ENCODE measurements at places on chromosomes 6 and 20. TPM values are rescaled to one million over a fixed set of nuclear protein-coding genes. Genes with fewer than 3 reads are reported as not detected.

TNNC2 gene
- 0.28 TPM for total RNA-seq

TCP11 gene
- 0.56 TPM for total RNA-seq

DACT2 gene
- total RNA-seq = not detected

OPN5 gene
- total RNA-seq = not detected

UBE3D gene
- 6.3 TPM for total RNA-seq

KIAA1755 gene
- 2.5 TPM for total RNA-seq

PLCB1 gene
- total RNA-seq = 16.1 TPM

SYNDIG1 gene
- total RNA-seq = not detected

RCAN2 gene
- 1.3 TPM for total RNA-seq

PLAGL1 gene
- total RNA-seq = 23.3 TPM

PNPLA1 gene
- not detected for total RNA-seq

ATRN gene
- total RNA-seq = 42.5 TPM

Measured in IMR-90 (cell line).